Spleen (tissue), 13 donors: ENCODE measurements at places on chromosomes 1 and 21.

DNA sequence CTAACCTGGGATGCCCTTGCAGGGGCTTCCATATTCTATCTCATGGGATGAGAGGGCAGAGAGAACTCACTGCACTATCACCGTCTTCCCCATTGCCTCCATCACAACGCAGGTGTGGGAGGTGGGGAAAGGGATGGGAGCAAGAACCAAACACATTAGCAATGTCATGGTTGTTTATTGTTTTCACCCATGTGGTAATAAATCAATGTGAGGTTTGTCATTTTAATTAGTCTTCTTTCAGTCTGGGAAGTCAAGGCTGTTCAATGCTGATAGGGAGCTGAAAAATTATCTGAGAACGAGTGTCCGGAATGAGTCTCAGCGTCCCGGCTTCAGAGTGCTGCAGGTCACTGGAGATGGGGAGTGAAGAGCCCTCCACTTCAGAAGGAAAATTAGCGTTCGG, 268.5 kb downstream of the DUSP10 start:
- no peaks in the 10 kb centered on the region for H3K36me3 ChIP-seq
- H3K27me3 ChIP-seq = no peaks in the 10 kb centered on the region
- H3K4me3 ChIP-seq = no peak overlapping the region
- no peak for DNase-seq
- H3K27ac ChIP-seq = no peak overlapping the region

DNA sequence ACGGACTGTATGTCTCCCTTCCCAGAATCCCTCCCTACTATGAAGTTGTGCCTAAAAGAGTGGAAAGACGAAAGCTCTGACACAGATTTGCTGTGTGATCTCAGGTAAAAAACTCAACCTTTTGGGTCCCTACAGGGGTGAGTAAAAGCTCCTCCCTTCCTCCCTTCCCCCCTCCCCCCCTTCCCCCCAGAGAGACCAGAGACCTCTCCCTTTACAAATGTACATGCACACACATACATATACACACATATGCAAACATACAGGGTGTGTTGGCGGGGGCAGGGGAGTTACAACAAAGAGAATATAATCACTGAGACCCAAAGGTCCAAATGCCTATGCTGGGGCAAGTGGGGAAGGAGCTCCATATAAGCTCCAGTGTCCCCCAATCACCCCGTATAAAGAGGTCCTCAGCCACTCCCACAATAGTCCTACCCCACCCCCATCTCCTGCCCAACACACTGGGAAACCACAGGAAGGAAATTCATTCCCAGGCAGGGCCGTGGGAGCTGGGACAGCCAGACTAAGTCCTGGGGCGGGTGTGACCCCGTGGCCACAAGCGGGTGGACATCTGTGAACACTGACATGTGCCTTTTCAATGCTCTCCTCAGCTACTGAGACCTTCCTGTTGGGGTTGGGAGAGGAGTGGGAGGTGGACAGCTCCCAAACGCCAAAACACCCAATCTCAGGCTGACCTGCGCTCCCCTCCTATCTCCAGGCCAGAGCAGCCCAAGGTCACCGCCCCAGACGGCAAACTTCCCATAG, 2.0 kb downstream of the MEF2D start:
- peaks cover 83% of the 10 kb centered on the region for H3K4me1 ChIP-seq
- peak overlapping the region; percentile 99 for H3K27ac ChIP-seq
- no peaks in the 10 kb centered on the region for H3K36me3 ChIP-seq
- peak overlapping the region; percentile 79 for H3K4me3 ChIP-seq
- peak; percentile 89 for DNase-seq
- no peaks in the 10 kb centered on the region for H3K27me3 ChIP-seq

GRCh38 chr1:66559517-66559916, 25.6 kb downstream of the SGIP1 start:
- H3K4me1 ChIP-seq = no peaks in the 10 kb centered on the region
- H3K27ac ChIP-seq = no peak overlapping the region
- no peak for DNase-seq
- H3K36me3 ChIP-seq = no peaks in the 10 kb centered on the region
- no peak overlapping the region for H3K4me3 ChIP-seq

- no peak overlapping the region for H3K4me3 ChIP-seq
- no peak for DNase-seq
- no peaks in the 10 kb centered on the region for H3K36me3 ChIP-seq
- peaks cover 7% of the 10 kb centered on the region for H3K4me1 ChIP-seq
- H3K27ac ChIP-seq = no peak overlapping the region
Measured at GRCh38 chr1:154819628-154820590, 50.2 kb downstream of the KCNN3 start.

GRCh38 chr1:29672416-29673227, 436.3 kb downstream of the PTPRU start:
- no peak for DNase-seq
- H3K27ac ChIP-seq = no peak overlapping the region
- no peaks in the 10 kb centered on the region for H3K4me1 ChIP-seq
- H3K27me3 ChIP-seq = no peaks in the 10 kb centered on the region
- H3K4me3 ChIP-seq = no peak overlapping the region
